ENCODE measurements at places on chromosomes 4 and X. TPM values are rescaled to one million over a fixed set of nuclear protein-coding genes. Genes with fewer than 3 reads are reported as not detected.

DNA sequence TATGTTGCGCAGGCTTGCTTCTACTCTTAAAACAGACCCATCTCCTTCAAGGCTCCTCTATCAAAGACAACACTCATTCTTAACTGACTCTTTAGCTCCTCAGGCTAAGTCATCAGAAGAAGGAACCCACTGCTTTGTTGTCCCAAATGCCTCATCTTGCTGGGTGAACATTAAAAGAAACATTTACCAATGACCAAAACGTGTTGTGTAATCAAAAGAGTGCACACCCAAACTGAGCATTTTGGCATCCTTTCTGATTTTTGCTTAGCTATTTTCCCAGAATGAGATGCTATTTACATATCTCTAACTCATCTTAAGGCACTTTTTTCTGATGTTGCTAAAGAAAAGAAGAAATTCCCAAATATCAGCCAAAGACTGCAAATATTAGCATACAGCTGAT is 131.7 kb upstream of the VCX3A start:
- no peak for DNase-seq

GRCh38 chr4:151325111-151325948 is at the start of gene SH3D19:
Gene SH3D19, minus strand, starts transcription at chr4:151325605. Its CDS starts 253 bp downstream, at chr4:151325352.
- DNase-seq = peak; percentile 85

DNA sequence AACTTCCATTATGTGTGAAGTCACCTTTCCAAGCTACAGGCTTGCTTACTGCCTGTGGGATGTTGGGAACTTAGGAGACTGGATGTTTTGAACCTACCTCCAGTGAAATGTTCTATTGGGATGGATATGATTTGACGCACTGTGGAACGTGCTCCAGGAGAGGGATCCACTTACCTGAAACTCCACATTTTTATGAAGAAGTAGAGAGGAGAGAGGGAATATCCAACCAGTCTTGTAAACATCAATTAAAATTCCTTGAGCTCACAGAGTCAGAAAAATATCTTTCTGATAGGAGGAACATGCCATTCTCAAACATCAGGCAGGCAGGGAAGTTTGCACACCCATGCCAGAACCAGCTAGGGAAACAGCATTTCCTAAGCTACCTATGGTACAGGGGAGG is 91.1 kb upstream of the MAOA start:
- no peak for DNase-seq

DNA sequence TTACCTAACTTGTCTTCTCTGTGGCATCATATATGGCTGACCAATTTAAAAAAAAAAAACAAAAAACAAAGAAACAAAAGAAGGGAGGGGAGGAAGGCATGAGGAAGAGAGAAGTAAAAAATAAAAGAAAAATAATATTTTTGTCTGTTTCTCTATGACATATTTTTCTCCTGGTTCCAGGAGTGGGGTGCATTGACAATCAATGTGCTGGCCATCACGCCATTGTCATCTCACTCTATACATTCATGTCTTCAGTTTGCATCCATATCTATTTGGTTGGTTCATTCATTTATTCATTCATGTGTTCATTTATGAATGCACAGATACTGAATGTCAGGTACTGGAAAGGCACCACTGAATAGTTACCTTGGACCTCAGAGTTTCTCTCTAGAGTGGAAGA is 183.4 kb downstream of the DCHS2 start:
- DNase-seq = no peak

DNA sequence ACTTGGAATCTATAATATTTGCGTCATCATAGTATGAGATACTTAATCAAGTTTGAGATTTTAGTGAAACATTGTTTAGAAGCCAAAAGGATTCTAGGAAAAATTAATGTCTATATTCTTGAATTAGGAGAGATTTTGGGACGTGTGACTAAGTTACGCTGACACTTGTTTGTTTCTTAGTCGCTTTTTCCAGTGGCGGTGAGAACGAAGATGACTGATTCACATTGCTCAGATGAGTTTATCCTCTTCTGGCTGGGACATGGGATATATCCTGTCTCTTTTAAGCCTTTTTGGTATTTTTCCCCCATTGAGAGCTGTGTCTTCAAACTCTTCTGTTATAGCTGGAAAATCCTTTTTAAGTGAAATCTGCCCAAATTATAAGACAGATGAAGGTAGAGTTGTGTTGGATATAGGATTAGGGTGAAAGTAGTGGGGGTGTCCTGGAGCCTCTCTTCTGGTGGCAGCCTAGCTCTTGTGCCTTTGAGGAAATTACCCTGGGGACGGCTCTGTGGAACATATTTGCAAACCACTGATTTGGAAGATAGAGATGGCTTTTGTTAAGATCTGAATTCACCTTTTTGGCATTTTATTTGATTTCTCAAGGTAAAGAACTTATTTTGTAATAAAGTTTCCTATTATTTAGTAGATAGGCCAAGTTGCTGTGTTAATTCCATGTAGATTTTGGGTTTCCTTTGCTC is 49.7 kb downstream of the HTT start:
- no peak for DNase-seq

GRCh38 chrX:109199726-109200125 is 282.2 kb downstream of the GUCY2F start:
- no peak for DNase-seq

DNA sequence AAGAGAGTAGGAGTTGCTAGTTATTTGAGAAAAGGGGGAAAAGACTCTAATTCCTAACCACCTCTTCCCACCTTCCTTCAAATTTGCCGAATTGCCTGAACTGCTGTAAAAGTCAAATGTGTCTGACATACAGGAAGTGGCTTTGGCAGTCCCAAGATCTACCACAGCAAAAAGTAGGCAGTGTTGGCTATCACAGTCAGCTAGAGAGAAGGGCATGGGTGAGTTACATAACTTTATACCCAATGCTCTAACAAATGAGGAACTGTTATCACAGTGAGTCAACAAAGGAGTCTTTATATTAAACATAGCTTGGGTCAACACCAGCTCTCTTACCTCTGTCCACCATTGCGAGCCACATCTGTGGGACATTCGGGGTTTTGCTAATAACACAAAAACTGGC is 2.4 kb upstream of the MBNL3 start:
- DNase-seq = no peak

DNA sequence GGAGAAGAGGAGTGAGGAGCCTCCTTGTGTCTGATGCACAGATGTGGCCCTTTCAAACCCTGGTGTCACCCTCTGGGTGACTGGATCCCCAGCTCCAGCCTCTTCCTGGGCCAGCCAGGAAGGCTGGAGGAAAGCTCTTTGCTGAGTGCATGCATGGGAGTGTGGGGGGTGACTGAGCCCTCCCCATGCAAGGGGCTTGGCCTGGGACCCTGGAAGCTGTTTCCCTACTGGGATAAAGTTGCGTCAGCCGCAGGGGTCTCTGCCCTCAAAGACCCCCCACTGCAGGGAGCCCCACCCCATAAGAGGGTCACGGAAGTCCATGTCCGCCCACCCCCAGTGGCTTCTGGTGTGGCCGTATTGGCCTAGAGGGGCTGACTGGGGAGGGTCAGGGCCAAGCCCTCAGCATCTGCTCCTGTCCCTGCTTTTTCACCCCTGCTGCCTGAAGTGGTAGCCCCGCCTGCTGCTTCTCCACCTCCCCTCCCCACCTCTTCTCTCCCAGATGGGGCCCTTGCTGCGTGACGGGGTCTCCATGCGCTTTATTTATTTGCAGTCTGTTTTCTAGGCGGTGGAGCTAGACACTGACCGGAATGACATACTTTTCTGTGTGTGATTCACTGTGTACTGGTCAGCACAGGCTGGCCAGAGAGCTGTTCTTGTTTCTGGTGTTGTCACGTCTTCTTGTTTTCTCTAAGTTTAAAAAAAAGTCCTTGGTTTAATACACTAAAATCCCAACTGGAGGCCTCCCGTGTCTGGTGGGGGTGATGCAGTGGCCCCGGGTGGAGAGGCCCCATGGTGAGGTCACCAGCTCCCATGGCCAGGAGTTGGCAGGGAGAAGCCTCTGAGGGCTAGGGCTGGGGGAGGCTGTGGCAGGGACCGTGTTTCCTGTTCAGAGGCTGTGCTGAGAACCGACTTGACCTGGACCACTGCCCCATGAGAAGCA is 3.6 kb downstream of the SMIM10L2A start:
- no peak for DNase-seq

- no peak for DNase-seq
These were observed 27.2 kb downstream of the DCK start for GRCh38 chr4:71020611-71021010.

DNA sequence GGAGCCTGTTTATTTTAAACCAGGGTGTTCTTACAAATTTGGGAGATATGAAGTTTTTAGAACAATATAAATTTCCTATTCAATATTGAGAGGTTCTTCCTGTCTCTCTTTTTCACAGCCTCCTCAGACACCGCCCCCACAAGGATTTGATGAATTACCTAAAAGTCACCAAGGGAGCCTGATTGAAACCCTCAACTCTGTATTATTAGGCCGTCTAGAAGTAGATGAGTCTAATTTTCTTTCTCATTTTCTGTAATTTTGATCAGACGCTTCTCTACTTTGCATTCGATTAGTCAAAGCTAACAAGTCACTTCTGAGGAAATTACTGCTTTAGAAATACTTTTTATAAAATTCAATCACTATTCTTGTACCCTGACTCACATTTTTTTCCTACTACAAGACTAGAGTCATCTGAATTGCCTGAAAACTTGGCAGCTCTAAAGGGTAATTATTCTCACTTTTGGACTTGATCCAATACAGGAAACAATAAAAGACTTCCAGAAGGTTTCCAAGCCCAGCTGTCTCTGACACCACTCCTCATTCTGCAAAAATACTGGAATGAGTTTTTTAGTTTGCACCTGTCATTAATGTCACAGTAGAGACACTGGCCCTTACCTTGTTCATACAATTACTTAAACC is 111.2 kb downstream of the ELOVL6 start:
- no peak for DNase-seq

- DNase-seq = peak; percentile 75
These were observed 522 bp downstream of the FNIP2 start for GRCh38 chr4:158769175-158769921.

- no peak for DNase-seq
These were observed 29.8 kb upstream of the MAGEA11 start for GRCh38 chrX:149682031-149682430.

GRCh38 chr4:142248946-142249345 is 597.2 kb downstream of the INPP4B start:
- DNase-seq = no peak

GRCh38 chr4:38049545-38050170 is 89.5 kb downstream of the PTTG2 start:
- DNase-seq = no peak

DNA sequence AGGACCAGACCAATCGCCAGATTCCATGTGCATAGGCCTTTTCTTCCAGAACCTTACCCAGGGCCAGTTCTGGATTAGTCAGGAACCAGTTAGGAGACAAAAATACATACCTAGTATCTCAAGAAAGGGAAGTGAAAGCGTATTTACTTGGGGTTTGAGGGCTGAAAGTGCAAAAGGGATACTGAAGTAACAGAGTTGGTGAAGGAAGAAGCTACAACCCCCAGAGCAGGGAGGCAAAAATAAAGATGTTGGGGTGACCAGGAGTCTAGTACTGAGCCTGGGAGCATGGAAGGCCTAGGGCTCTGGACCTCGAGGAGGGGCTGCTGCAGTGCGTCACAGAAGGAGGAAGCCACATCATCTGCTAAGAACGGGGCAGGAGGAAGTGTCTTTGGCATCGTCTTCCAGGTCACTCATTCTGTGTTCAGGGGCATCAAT is 38.3 kb downstream of the TKTL1 start:
- DNase-seq = no peak

- no peak for DNase-seq
These were observed 212.9 kb downstream of the NSUN7 start for GRCh38 chr4:40962551-40963180.

GRCh38 chrX:149060921-149061320 is 444.2 kb downstream of the IDS start:
- no peak for DNase-seq

DNA sequence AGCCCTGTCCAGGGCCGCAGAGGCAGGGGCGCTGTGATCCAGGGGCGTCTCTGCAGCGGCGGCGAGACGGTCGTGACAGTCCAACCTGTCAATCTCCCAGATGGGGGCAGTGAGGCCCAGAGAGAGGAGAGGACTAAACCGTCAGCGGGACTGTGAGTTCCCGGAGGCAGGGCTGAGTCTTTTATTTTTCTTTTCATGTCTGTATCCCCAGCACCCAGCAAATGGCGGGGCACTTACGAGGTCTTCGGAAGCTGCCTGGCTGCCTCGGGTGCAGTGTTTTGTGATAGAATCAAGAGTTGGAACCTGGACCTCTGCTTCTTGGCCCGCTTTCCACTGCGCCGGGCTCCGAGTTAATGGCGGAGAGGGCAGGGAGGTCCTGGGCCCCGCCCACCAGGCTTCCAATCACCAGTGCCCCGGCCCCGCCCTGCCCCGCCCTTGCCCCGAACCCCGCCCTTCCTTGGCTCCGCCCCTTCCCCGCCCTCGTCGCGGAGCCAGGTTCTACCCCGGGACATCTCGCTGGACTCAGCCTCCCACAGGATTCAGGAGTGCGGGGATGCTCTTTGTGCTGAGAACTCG is 35.3 kb upstream of the GRPEL1 start:
- DNase-seq = peak; percentile 93

DNA sequence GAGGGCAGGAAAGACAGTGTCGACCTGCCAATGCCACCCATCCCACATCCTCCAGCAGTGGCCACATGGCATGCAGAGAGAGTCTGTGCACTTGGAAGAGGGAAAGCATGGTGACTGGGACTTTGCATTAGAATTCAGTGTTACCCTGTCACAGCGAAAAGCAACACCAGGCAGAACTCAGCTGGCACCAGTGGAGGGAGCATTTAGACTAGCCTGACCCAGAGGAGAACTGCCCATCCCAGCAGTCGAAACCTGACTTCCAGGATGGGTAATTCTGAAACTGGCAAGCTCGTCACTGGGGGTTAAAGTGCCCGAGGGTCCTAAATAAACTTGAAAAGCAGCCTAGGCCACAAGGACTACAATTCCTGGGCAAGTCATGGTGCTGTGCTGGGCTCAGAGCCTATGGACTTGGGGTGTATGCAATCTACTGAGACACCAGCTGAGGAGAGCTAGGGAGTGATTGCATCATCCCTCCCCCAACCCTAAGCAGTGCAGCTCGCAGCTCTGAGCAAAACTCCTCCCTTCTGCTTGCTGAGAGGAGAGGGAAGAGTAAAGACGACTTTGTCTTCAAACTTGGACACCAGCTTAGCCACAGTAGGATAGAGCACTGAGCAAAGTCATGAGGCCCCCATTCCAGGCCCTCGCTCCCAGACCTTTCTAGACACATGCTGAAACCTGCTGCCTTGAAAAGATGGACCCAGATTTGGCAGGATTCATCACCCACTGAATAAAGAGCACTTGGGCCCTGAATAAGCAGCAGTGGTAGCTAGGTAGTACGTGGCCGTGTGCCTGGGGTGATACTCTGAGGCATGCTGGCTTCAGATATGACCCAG is 68.8 kb downstream of the DDX60L start:
- no peak for DNase-seq

MAOB gene
- total RNA-seq = 18.9 TPM

NXT2 gene
- 6.7 TPM for total RNA-seq

NXF2 gene
- not detected for total RNA-seq

EXOC1L gene
- not detected for total RNA-seq

GC gene
- not detected for total RNA-seq

PSAPL1 gene
- total RNA-seq = 0.09 TPM

FABP2 gene
- total RNA-seq = not detected

NALF2 gene
- total RNA-seq = not detected

GLOD5 gene
- total RNA-seq = not detected

All from sciatic nerve (tissue), 2 donors.